H9 (cell line): ENCODE measurements at places on chromosomes 7 and 10. TPM values are rescaled to one million over a fixed set of nuclear protein-coding genes. Genes with fewer than 3 reads are reported as not detected.

DNA sequence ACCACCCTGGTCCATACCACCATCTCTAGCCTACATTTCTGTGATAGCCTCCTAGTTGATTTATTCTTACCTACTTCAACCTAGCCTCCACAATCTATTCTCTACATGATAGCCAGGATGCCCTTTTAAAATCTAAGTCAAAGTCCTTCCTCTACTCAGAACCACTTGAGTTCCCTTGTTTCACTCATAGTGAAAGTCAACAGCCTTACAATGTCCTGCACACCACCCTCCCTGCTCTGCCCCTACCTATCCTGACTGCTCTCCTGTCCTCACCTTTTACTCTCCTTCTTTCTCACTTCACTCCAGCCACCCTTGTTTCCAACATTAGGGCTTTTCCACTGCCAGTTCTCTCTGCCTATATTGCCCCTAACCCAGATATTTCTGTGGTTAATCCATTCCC is 146.7 kb downstream of the GRM3 start:
- H3K36me3 ChIP-seq: no peaks in the 10 kb centered on the region
- no peak for DNase-seq
- H3K27me3 ChIP-seq: no peaks in the 10 kb centered on the region
- H3K4me3 ChIP-seq: no peak overlapping the region

DNA sequence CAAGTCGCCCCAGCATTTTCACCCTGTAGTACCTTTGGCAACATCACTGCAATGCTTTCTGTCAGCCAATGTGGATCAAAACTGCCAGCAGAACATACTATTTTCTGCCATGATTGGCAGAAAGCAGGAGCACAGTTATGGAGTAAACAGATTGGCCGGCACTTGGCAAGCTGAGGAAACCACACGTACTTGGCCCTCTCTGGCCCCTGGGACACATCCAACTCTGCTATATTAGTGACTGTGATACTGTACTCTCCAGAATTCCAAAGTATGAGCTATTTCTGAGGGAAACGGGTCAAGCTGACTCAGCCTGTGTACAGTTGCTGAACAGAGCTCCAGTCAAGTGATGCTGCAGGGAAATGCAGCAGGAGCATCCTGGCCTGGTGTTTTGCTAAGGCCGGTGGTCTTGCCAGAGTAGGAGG is 39.8 kb upstream of the LANCL2 start:
- H3K4me1 ChIP-seq: no peaks in the 10 kb centered on the region
- no peak overlapping the region for H3K4me3 ChIP-seq
- H3K27ac ChIP-seq: no peak overlapping the region
- DNase-seq: no peak
- no peaks in the 10 kb centered on the region for H3K36me3 ChIP-seq

- DNase-seq: no peak
- no peaks in the 10 kb centered on the region for H3K4me1 ChIP-seq
- no peaks in the 10 kb centered on the region for H3K27me3 ChIP-seq
- peaks cover 6% of the 10 kb centered on the region for H3K36me3 ChIP-seq
- no peak overlapping the region for H3K4me3 ChIP-seq
Measured at GRCh38 chr7:134289423-134289822, 27.3 kb downstream of the SLC35B4 start.

- no peaks in the 10 kb centered on the region for H3K27me3 ChIP-seq
- no peak overlapping the region for H3K27ac ChIP-seq
- peak overlapping the region; percentile 83 for H3K4me3 ChIP-seq
Measured at GRCh38 chr10:93498166-93498565, 1.8 kb downstream of the CEP55 start.

The RPEL1 gene
- 0.13 TPM in 1 of 2 replicates, not detected in the other for total RNA-seq

DNA sequence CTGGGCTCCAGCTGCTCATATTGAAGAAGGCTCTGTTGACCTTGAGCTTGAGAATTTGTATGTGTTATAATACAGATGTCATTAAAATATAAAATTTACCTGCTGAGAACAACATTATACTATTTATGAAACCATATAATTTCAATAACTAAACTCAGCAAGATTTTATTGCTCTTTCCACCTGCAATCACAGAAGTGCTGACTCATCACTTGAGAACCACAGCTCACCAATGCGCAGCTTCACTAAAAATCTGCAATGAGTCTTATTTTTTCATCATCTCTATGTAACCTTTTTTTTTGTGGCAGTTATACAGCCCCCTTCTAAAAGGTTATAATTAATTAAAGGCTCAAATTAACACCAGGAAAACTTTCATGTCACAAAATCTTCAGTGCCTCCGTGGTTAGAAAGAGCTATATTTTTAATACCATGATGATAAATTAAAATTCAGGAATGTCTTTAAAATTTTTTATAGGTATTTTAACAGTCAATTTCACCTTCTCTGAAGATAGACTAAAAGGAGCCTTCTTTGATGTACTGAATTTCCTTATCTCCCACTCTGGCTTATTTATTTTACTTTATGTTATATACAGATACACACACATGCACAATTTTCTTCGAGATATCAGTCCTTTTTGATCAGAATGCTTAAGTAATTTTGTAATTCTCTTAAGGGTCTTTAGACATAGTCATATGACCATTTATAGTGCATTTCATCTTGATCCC is 102.7 kb downstream of the EVX1 start:
- H3K27ac ChIP-seq: no peak overlapping the region
- H3K36me3 ChIP-seq: no peaks in the 10 kb centered on the region

The TPK1 gene
- total RNA-seq: 3.1 and 4.2 TPM in 2 replicates

GRCh38 chr7:4663239-4664018 is 18.7 kb upstream of the FOXK1 start:
- H3K27ac ChIP-seq: no peak overlapping the region
- no peak for DNase-seq
- no peaks in the 10 kb centered on the region for H3K4me1 ChIP-seq

GRCh38 chr10:91349381-91349780 is 60.8 kb upstream of the HECTD2 start:
- DNase-seq: no peak
- H3K27ac ChIP-seq: no peak overlapping the region
- H3K36me3 ChIP-seq: no peaks in the 10 kb centered on the region
- H3K4me1 ChIP-seq: no peaks in the 10 kb centered on the region
- no peak overlapping the region for H3K4me3 ChIP-seq
- no peaks in the 10 kb centered on the region for H3K27me3 ChIP-seq

The TYW1B gene
- total RNA-seq: 5.1 and 5.5 TPM in 2 replicates

The GCC1 gene
- 16.8 and 18.4 TPM in 2 replicates for total RNA-seq

The OPALIN gene
- not detected in 2 replicates for total RNA-seq

DNA sequence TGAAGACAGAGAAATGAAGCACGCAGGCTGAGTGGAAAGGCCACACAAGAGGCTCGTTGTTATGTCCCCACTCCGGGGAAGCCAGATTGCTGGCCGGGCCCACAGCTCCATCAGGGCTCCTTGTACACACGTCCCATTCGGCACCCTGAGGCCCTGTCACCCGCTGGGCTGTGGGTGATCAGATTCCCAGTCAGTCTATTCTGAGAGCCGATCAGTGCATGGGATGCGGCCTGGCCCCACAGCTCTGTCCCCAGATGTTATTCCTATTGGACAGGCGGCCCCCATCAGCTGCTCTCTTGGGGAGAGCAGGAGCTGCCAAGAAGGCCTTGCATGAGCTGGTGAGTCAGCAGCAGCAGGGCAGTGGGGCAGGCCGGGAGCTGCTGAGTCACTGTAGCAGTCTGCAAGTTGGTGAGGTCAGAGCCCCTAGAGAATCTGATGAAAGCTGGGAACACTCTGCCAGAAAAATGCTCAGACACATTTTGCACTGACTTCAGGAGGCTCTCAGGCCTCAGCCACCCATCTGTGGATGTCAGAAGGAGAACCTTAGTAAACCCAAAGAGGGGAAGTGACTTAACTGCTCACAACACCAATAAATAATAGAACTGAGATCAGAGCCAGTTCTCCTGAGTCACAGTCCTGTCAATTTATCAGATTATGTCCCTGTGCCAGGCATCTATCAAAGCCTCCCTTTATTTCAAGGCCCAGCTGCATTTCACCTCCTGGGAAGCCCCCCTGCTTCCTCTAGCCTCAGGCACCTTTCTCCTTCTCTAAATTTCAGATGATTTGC is 9.4 kb upstream of the PSAP start:
- H3K4me1 ChIP-seq: no peaks in the 10 kb centered on the region
- DNase-seq: peak; percentile 93
- H3K27me3 ChIP-seq: no peaks in the 10 kb centered on the region
- H3K4me3 ChIP-seq: no peak overlapping the region
- H3K27ac ChIP-seq: no peak overlapping the region
- no peaks in the 10 kb centered on the region for H3K36me3 ChIP-seq

The ASAH2B gene
- total RNA-seq: 8.6 and 10.6 TPM in 2 replicates

The BLVRA gene
- total RNA-seq: 37.6 and 40.7 TPM in 2 replicates

- no peaks in the 10 kb centered on the region for H3K27me3 ChIP-seq
- 0 out of 2 replicates have a peak, but pooled peaks cover 2% of the 10 kb centered on the region for H3K36me3 ChIP-seq
- H3K4me1 ChIP-seq: peaks cover 8% of the 10 kb centered on the region; the same call in 1 of the 2 replicates
- no peak for DNase-seq
Measured at GRCh38 chr10:118522791-118523498, 72.5 kb downstream of the PRLHR start.

The TRIM74 gene
- total RNA-seq: 0.26 TPM in 1 of 2 replicates, not detected in the other

GRCh38 chr10:23294638-23295247 is 49.9 kb downstream of the C10orf67 start:
- H3K4me1 ChIP-seq: no peaks in the 10 kb centered on the region; the same call in 1 of the 2 replicates
- H3K36me3 ChIP-seq: no peaks in the 10 kb centered on the region
- H3K27me3 ChIP-seq: no peaks in the 10 kb centered on the region
- H3K27ac ChIP-seq: no peak overlapping the region
- no peak overlapping the region for H3K4me3 ChIP-seq
- DNase-seq: no peak

The EN2 gene
- 0.07 and 0.15 TPM in 2 replicates for total RNA-seq

The NME8 gene
- 0.33 TPM in 1 of 2 replicates, not detected in the other for total RNA-seq

GRCh38 chr10:18010050-18010449 is 58.3 kb downstream of the SLC39A12 start:
- H3K4me3 ChIP-seq: no peak overlapping the region
- DNase-seq: no peak
- H3K36me3 ChIP-seq: no peaks in the 10 kb centered on the region
- H3K4me1 ChIP-seq: peaks cover 4% of the 10 kb centered on the region; the same call in 1 of the 2 replicates

DNA sequence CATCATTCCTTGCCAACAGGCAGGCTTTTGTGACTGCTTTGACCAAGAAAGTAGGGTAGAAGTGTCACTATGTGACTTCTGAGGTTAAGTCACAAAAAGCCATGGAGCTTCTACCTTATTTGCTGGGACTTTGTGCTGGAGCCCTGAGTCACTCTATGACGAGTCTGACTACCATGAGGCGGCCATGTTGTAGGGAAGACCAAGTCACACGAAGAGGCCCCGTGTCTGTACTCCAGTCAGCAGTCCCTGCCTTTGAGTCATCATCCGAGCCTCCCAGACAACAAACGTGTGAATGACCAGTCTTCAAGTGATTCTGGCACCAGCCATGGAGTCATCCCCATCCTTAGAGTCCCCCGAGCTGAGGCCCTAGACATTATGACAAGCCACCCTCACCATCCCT is 3.5 kb upstream of the MYL10 start:
- H3K4me3 ChIP-seq: no peak overlapping the region
- H3K4me1 ChIP-seq: no peaks in the 10 kb centered on the region; the same call in 1 of the 2 replicates
- H3K27ac ChIP-seq: no peak overlapping the region
- no peak for DNase-seq
- H3K27me3 ChIP-seq: no peaks in the 10 kb centered on the region

GRCh38 chr7:35003679-35004303 is 33.5 kb downstream of the DPY19L1 start:
- H3K36me3 ChIP-seq: peaks cover 4% of the 10 kb centered on the region; the same call in 1 of the 2 replicates
- no peaks in the 10 kb centered on the region for H3K27me3 ChIP-seq
- H3K4me1 ChIP-seq: no peaks in the 10 kb centered on the region
- no peak overlapping the region for H3K27ac ChIP-seq
- H3K4me3 ChIP-seq: no peak overlapping the region

DNA sequence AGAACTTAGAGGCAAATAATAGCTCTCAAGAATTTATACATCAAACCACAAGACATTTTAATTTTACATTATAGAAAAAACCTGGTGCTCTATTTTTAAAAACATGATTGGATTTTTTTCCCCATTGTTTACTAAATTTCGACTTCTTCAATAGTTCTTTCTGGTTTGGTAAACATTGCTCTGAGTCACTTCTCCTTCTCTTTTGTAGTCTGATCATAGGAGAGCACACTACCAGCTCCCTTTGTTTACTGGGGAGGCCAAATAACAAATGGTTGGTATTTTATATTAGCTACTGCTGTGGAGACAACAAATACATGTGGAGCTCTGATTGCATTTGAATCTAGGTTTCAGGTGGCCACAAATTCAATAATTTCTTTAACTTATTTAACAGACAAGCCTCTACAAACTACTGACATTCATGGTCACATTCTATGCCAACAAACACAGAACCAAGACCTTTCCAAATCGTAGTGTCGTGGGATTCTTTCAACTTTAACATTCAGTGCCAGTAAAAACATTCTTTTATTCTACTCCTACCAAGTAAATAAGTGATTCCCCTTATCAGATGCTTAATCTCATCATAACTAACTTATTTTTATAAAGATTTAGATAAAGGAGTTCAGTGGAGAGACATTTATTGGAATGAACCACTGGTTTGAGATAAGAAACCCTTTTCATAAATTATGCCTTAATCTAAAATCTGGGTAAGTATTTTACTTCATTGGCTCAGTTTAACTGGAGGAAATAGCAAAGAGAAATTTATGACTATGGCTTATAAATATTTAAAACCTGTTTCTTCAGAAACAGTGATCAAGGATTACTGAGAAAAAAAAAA is 17.7 kb upstream of the FXYD4 start:
- H3K27me3 ChIP-seq: no peaks in the 10 kb centered on the region
- no peaks in the 10 kb centered on the region for H3K36me3 ChIP-seq
- peaks cover 2% of the 10 kb centered on the region; the same call in 1 of the 2 replicates for H3K4me1 ChIP-seq
- no peak overlapping the region for H3K27ac ChIP-seq

DNA sequence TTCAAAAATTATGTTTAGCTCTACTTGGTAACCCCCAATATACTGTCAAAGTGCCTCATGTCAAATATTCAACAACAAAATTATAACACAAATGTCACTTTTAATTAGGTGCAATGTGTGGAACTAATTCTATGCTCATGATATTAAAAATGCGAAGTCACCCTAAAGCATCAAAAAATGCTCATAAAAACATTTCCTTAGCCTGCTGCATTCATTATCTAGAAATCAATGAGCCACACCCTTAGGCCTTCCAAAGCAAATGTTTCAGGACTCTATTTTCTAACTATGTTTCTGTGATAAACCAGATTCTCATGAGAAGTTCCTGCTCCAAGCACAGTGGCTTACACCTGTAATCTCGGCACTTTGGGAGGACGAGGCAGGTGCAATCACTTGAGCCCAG is 75.0 kb upstream of the ANK3 start:
- no peaks in the 10 kb centered on the region for H3K27me3 ChIP-seq
- H3K4me1 ChIP-seq: no peaks in the 10 kb centered on the region
- H3K27ac ChIP-seq: no peak overlapping the region
- H3K36me3 ChIP-seq: no peaks in the 10 kb centered on the region
- DNase-seq: no peak

The FXYD4 gene
- not detected in 2 replicates for total RNA-seq

GRCh38 chr7:104805449-104806317 is 208.3 kb upstream of the KMT2E start:
- DNase-seq: no peak
- no peak overlapping the region for H3K27ac ChIP-seq
- H3K36me3 ChIP-seq: no peaks in the 10 kb centered on the region
- no peaks in the 10 kb centered on the region for H3K4me1 ChIP-seq

The GIGYF1 gene
- 101 and 104 TPM in 2 replicates for total RNA-seq
